ENCODE measurements at places on chromosomes 7 and 10.

DNA sequence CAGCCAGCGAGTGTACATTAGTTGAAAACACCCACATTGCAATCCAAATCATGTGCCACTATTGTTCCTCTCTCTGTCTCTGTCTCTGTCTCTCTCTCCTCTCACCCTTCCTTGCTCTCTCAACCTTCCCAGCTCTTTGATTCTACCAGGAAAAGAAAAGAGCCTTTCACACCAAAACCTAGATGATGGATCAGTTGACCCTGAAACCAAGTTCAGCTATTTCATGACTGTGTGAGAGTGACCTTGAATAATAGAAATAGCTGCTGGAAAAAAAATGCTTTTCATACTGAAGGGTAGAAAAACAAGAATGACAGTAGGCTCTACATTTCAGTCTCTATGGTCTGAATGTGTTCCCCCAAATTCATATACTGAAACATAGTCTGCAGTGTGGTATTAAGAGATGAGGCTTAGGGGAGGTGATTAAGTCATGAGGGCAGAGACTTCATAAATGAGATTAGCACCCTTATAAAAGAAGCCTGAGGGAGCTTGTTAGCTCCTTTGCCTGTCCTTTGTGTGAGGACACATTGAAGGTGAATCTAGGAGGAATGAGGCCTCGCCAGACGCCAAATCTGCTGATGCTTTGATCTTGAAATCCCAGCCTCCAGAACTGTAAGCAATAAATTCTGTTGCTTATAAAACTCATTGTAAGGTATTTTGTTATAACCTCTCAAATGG is 65.2 kb downstream of the LYZL1 start:
- no peak for DNase-seq

- DNase-seq = no peak
Measured at GRCh38 chr7:158368449-158368848, 219.2 kb downstream of the PTPRN2 start.

GRCh38 chr10:87750817-87751216 is 67.2 kb downstream of the ATAD1 start:
- peak; percentile 3 for DNase-seq

- no peak for DNase-seq
Measured at GRCh38 chr7:105065104-105065503, 51.1 kb downstream of the KMT2E start.

DNA sequence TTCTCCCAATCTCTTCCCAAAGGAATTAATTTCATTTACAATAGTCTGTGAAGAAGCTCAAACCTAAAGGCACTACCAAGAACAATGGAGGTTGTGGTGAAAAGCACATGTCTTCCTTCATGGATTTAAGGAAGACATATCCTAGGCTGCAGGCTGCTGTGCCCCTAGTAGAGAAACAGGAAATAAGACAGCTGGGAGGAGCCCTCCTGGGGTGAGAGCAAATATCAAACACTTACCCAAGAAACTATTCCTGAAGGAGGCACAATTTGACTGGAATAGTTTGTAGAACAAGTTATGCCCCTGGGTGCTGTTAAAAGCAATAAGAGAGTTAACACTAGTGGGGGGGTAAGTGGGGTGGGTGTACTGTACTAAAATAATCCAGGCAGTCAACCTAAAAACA is 30.1 kb downstream of the PDZD8 start:
- DNase-seq = peak; percentile 75

- DNase-seq = peak; percentile 66
Measured at GRCh38 chr10:72334825-72335393, 19.8 kb downstream of the DNAJB12 start.

GRCh38 chr7:100418930-100419659 is 9.4 kb downstream of the ZCWPW1 start:
- DNase-seq = no peak

GRCh38 chr10:132571650-132572544 is 34.3 kb downstream of the INPP5A start:
- peak; percentile 68 for DNase-seq

DNA sequence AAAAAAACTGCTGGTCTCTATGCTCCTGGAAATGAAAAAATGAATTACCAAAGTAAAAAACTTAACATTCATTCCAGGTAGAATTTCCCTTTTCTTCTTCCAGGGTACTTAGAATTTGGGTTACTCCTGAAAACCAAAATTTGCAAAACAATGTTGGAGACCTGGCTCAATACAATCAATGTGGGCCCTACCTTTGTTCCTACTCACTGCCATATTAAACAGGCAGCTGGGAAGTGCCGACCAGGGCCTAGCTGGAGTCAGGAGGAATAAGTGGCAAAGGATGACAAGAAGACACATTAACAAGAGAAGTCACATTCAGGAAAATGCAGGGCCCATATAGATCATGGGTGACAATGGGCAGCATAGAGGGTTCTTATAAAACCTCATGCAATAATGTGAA is 6.4 kb upstream of the AGK start:
- no peak for DNase-seq

- DNase-seq = no peak
Measured at GRCh38 chr7:136664537-136664936, 203.9 kb upstream of the CHRM2 start.

DNA sequence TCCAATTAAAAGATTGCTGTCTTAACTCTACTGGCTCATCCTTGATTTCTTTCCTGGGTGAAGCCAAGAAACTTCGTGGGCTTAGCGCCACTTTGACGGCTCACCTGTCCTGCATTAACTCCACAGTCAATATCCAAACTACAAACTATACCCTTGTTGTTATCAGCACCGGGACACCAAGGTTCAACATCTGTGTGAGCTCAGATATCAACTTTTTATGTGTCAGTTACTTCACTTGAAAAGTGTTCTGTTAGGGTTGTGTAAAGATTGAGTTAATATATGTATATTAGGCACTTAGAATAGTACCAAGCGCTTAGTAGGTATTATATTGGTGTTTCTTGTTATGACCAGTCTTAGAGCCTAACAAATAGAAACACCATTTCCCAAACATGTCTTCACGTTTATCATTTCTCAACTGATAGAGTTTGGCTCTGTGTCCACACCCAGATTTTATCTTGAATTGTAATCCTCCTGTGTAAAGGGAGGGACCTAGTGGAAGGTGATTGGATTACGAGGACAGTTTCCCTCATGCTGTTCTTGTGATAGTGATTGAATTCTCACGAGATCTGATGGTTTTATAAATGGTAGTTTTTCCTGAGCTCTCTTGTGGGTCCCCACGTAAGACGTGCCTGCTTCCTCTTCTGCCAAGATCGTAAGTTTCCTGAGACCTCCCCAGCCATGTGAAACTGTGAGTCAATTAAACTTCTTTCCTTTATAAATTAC is 19.0 kb upstream of the ST8SIA6 start:
- DNase-seq = no peak

DNA sequence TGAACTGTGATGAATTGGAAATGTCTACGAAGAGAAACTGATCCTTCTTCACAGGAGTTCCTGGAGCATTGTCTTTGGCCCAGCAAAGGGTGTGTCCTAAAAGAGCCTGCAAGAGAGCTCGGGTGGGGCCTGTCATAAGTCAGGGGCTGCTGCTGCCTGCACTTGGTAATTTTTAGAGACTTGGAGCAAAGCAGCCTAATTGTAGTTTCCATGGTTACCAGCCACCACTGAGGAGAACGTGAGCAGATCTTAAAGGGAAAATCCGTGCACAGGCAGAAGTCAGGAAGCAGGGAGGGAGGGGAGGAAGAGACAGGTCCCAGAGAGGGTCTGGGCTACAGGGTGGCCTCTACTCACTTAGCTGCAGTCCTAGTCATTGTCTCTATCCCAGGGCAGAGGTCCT is 463.6 kb downstream of the PLXNA4 start:
- no peak for DNase-seq

- DNase-seq = peak; percentile 69
Measured at GRCh38 chr10:25682203-25682851, 251.7 kb upstream of the MYO3A start.

DNA sequence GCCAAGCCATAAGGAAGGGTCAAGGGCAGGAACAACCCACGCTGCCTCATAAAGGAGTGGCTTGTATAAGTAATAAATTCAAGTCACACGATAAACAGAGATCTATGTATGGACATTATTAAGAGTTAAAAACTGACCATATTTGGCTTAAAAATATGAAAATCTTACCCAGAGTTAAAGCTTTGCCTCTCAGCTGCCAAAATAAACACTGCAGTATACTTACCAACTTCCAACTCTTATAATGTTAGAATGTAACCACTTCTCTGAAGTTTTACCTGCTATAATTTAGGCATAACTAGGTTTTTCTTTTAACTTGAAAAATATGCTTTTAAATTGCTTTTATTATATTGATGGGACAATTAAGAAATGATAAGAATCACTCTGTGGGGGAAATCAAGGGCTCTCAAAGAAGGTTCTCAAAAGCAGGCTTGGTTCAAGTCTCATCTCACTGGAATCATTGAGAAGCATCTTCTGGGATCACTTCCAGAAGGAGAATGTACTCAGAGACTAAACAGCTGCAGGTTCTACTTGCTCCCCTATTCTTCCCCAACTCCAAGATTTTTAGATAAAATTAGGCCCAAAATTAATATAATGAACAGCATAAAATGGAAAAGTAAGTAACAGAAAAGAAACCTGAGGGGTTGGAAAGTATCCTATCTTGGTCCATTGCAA is 16.1 kb upstream of the CAV2 start:
- no peak for DNase-seq

- DNase-seq = peak; percentile 52
Measured at GRCh38 chr10:129853562-129853903, 110.5 kb downstream of the EBF3 start.

DNA sequence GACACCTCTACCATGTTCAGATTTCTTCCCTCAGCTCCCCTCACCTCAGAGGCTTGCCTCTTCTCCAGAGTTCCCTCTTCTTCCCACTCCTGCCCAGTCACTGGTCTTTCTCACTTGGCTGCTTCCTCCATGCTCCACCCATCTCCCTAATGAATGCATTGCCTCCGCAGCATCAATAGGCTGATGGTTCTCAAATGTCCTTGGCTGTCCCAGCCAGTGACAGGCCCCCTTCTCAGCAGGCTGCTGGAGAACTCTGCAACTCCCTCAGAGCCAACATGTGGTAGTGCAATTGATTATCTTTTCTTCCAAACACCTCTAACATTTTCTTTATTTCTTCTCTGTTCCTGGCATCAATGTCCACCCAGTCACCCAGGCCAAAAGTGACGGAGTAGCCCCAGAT is 218.2 kb downstream of the RELN start:
- DNase-seq = no peak

- no peak for DNase-seq
Measured at GRCh38 chr7:27693794-27694193, 31.1 kb upstream of the HIBADH start.

DNA sequence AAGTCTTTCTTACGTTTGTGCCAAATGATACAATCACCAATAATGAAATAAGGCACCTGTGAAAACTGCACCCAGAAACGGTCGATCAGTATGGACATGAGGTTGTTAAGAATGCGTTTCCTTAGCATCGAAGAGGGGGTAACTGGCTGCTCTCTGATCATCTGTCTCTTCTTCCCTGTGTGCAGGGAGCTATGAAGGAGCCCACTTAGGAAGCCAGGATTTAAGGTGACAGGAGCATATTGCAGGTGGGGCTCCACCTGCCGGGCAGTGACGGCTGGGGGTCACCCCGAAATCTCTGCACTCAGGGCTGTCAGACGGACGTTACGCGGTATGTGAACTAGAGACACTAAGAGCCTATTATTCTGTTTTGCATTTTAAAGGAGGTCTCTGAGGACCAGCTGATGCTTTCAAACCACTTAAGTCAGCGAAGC is 64.5 kb downstream of the CARD11 start:
- no peak for DNase-seq

GRCh38 chr7:96052860-96053470 is 268.9 kb downstream of the SLC25A13 start:
- DNase-seq = peak; percentile 86

GRCh38 chr7:128681794-128682537 is 9.9 kb downstream of the GARIN1A start:
- no peak for DNase-seq

- DNase-seq = peak; percentile 69
Measured at GRCh38 chr10:117365612-117366011, 9.6 kb downstream of the PDZD8 start.

- no peak for DNase-seq
Measured at GRCh38 chr10:116049974-116050304, 223.1 kb downstream of the GFRA1 start.

- DNase-seq = no peak
Measured at GRCh38 chr7:33137103-33137502, 7.7 kb downstream of the BBS9 start.

DNA sequence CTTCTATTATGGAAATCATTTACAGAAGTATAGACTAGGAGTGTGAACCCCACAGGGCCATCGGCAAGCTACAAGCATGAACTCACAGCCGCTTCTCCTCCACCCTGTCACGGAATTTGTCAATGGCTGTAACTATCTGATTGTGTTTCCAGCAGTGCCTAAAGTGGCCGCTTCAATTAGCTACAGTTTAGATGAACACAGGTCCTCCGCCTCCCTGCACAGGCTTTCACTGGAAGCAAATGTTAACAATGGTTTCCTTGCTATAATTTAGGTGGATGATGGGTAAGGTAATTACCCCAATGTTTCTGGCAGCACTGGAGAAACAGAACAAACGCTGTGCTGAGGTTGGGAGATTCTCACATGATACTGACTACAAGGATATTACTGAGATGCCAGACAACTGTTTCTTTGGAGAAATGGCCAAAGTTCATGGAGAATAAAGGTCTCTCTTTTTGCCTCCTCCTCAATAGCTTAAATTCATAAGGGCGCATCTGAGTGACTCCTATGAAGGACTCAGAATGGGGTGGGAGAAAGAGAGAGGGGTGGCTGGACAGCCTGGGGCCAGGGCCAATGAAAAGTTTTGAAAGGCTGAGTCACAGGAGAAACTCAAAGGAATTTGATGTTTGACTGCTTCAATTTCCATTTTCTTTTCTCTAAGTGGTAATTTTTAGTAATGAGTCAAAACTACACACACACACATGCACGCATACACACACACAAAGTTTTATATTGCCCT is 78.9 kb downstream of the SVIL start:
- DNase-seq = peak; percentile 54

- DNase-seq = no peak
Measured at GRCh38 chr10:17009212-17009700, 120.4 kb downstream of the CUBN start.

GRCh38 chr7:52917982-52918578 is 117.4 kb upstream of the POM121L12 start:
- no peak for DNase-seq

GRCh38 chr7:92588561-92588960 is 1.6 kb downstream of the FAM133B start:
- no peak for DNase-seq

DNA sequence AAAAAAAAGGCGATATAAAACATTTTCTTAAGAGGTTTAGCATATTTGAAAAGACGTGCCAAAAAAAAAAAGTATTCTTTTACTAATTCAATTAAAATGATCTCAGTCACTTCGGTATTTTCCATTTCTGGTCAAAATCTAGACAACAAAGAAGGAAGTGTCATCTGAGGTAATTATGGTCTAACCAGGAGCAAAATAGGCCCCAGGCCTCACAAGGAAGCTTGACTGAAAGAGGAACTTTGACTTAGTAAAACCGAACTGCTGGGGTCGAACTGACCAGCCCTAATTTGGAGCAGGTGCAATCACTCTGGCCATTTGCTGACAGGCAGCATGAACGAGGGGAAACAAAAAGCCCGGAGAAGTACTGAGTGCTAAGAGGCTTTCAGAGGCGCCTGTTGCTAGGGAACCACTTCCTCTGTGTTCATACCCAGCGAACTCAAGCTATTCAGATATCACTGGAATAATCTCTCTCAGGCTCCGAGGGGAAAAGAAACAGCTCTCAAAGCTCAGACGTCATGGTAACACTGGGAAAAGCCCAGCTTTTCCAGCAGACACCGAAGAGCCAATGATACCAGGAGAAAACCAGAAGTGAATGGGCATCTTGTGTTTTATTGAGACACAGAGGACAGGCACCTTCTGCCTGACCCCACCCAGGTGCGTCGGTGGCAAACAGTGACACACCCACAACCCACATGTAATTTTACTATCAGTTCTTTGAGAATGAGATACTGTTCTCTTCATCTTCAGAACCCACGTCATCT is 126.5 kb downstream of the FAM107B start:
- peak; percentile 84 for DNase-seq

Measured in NCI-H69 (cell line).